ENCODE measurements at places on chromosomes 2 and 18.

DNA sequence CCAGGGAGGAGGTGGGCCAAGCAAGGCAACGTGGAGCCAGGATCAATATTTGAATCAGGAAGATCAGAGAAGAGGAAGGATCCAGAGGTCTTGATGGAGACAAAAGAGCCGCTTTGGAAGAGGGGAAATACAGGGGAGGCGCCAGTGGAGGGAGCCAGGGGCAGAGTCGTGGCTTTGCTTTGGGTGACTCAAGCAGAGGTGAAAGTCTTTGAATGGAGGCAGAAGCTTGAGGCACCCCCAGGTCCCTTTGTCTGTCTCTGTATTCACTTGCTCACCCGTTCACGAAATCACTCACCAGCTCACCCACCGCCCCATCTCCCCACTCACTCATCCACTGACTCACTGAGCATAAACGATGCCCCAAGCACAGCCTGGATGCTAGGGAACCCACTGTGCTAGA is 134.1 kb downstream of the ACOXL start:
- DNase-seq: no peak

GRCh38 chr2:215723631-215724011 is 287.8 kb upstream of the FN1 start:
- no peak for DNase-seq

DNA sequence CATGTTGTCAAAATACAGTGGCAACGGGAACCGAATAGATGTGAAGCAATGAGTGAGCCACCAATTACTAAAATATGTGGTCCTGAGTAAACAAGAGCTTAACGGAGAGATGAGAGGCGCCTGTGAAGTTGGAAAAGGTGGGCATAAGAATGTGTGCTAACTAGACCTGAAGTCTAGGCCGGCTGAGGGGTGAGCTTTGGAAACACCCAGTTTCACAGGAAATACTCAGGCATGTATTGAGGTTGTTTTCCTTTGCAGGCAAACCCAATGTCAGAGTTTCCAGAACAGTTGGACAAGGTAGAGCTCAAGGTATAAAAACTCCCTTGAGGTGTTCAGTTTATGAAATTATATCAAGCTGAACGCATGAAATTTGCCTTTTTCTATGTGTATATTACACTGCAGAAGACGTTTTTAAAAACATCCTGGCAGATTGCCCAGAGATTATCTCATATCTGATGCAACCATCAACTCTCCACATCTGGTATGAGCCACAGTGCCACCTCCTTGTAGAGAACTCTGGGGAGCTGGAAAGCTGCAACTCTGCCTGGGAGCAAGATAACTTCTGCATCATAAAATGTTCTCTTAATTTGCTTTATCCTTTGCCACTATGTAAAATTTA is 3.9 kb upstream of the WDSUB1 start:
- no peak for DNase-seq

- no peak for DNase-seq
Observed at GRCh38 chr2:16038621-16039020, 98.3 kb downstream of the MYCN start.

GRCh38 chr2:164993287-164994016 is 38.1 kb upstream of the SLC38A11 start:
- no peak for DNase-seq

DNA sequence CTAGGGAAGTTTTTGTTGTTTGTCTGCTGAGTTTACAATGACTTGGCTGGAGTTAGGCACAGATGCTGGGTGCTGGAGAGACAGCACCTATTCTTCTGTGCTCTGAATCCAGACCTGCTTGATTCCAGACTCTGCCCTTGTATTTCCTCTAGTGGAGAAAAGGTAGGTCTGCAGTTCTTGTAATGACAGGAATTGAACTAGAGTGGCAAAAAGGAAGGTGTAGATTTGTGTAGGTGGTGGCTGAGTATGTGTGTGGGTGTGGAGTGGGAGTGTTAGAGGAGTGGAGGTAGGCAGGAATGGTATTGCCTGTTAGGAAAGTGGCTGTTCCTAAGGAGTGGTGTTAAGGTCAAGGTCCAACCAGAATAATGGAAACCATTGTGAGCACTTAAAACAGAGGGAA is 71.9 kb upstream of the LYPD6 start:
- DNase-seq: no peak

- no peak for DNase-seq
Observed at GRCh38 chr18:57519668-57520424, 66.7 kb downstream of the FECH start.

DNA sequence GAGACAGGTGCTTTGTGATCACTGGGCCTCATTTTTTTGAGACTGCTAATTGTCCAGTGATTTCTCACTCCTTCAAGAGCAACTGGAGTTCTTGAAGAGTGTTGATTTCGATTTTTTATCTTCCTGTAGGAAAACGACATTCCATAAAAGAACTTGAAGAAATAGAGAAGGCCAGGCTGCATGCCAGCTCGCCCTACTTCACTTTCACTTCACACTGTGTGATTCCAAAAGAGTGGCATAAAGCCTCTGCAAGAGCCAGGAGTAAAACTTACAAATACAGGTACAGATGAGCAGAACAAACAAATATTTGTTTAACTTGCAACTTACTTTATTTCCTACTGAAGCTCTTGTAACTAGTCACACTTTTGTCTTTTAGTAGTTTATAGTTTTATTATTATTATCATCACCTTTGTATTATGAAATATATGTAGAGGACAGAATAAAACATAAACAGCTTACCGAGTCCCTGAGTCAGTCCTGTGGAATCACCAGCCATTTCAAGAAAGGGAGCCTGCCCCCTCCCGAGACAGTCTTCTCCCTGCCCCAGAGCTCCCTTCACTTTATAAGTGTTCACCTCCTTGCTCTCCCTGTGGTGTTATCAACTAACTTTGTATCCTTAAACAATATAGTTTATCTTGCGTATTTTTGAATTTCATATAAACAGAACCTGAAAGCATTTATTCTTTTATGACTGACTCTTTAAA is 8.7 kb downstream of the FAM228A start:
- no peak for DNase-seq

DNA sequence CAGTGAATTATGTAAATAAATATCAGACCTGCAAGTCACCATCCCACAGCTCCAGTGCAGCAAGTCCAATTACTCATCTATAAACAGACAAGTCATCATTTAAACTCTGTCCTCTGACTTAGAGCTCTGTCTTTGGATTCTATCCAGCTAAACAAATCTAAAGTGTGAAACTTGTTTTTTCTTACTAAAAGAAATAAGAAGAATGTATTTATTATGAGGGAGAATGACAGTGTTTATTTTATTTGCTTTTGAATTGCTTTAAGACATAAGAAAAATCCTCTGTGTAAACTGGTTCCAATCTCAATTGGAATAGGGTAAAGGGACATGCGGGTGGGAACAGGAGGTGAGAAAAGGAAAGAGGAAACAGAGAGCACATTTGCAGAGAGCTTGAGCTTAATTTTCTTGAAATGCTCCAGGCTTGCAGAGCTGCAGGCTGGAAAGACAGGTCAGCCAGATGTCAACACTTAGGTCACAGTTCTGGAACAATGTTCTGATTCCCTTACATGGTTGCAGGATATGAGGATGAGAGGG is 355.8 kb downstream of the MEIS1 start:
- no peak for DNase-seq
